ENCODE measurements at places on chromosomes 3 and 15.

- DNase-seq: no peak
Observed at GRCh38 chr15:71570736-71571135, 239.6 kb upstream of the NR2E3 start.

DNA sequence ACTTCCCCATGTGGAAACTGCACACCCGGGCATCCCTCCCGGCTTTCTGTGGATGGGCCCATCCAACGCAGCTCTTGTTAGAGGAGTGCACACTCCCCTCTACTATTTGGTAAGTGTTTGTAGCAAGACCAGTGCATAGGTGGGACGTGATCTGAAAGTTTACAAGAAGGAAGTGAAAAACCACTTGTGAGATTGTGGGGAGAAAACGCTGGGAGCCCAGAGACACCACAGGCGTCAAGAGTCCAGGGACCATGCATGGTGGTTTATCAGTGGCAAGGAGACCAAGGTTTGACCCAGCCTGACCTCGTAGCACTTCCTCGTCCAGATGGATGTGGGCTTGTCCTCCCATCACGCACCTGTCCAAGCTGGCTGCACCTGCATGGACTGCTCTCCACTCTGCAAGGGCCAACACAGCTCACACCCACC, 51.6 kb downstream of the ATP10A start:
- DNase-seq: no peak

DNA sequence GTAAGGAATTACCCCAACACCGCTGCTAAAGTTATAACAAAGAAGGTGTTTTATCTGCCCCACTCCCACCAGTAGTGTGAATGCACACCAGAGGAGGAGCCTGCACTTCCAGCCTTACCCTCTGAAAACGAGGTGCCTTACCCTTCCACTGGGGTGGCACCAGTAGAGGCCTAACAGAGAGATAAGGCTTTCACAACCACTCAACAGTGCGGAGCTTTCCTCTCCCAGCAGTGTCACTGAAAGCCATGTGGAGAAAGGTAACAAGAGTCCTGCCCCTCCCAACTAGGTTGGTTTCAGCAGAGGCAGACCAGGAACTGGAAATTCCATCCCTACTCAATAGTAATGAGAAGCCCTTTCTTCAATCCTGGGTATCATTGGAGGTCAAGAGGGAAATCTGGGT, 539.2 kb downstream of the VGLL3 start:
- no peak for DNase-seq

- DNase-seq: no peak
Observed at GRCh38 chr15:99295840-99296239, 44.6 kb downstream of the LRRC28 start.

DNA sequence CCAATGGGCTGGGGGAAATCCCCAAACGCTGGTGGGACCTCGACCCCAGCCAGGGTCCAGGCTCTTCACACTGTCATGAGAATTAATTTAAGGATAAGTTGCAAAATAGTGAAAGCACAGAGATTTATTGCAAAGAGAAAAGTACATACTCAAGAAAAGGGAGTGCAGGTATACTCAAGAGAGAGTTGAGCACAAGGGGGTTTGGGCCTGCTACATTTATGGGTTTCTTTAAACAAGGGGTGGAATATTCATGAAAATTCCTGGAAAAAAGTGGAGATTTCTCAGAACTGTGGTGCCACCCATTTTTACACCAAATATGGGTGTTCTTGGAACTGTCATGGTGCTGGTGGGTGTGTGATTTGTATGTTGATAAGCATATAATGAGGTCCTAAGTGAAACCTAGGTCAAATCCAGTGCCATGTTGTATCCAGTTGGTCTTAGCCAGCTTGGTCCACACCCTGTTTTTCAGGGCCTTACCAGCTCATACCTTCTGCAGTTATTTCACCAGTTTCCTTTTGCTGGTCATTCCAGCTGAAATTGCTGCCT, 32.6 kb upstream of the NEO1 start:
- no peak for DNase-seq

GRCh38 chr3:102593812-102594602, 159.2 kb downstream of the ZPLD1 start:
- no peak for DNase-seq

- no peak for DNase-seq
Observed at GRCh38 chr3:150602426-150603152, 532 bp upstream of the SELENOT start.

DNA sequence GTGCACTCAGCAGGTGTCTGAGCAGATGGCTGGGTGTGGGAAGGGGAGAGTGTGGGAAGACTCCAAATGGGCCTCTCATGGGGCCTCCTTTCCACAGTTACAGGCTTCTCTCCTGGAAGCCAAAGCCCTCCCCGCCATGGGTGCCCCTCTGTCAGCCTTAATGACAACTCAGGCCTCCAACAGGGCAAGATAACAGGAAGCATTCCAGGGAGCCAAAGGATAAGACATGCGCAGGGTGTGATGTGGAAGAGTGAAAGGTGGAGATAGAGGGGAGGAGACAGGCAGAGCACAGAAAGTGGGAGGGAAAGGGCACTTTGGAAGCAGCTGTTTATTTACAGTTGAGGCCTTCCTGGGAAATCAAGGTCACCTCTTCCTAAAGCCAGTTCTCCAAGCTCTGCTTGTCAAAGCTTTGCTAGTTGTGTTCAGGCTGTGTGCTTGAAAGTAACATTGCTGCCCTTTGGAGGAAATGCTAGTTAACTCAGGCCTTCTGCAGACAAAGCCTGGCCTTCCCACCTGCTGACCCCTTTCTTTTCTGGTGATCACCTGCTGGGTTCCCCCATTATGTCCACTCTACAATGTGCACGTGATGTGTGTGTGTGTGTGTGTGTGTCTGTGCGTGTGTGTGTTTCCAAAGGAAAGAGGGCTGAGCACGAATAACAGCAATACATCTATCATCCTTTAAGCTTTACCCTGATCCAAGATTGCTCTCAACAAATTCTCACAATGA, 35.2 kb upstream of the SMAD3 start:
- no peak for DNase-seq

All from activated naive CD8-positive, alpha-beta T cell treated with anti-CD3 and anti-CD28 coated beads for 36 hours (primary cell).